NT2/D1 (cell line): ENCODE measurements at places on chromosomes 12 and 14.

DNA sequence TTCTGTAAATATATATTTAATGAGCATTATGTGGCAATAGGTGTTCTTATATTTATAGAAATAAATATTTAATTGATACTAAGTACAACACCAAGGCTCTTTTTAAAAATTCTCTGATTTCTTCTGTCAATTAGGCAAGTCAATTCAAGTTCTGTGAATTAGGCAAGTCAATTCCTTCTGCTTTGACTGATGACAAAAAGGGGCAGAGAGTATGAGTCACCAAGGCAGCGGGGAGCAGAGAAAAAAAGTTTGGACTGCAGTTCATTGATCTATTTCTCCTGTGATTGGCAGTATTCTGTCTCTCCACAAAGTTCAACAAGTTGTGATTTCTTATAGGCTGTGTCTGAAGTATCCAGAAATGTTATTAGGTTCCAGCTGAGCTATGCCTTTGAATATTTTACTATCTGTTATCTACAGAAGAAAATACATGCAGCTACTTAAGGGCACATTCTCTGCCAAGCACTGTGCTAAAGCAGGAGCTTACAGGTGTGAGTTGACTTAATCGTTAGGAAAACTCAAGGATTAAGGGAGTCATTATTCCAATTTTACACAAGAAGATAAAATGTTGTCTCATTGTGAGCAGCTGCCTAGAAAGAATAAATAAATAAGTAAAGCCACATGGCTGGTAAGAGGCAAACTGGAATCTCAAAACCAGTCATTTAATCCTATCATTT lies 206.4 kb upstream of the ALG10B start:
- DNase-seq: peak; percentile 15

GRCh38 chr12:113075137-113075683 lies 18.7 kb downstream of the DTX1 start:
- no peak for DNase-seq

- peak; percentile 44 for DNase-seq
Observed at GRCh38 chr12:121334513-121335343, 17.5 kb downstream of the ANAPC5 start.

DNA sequence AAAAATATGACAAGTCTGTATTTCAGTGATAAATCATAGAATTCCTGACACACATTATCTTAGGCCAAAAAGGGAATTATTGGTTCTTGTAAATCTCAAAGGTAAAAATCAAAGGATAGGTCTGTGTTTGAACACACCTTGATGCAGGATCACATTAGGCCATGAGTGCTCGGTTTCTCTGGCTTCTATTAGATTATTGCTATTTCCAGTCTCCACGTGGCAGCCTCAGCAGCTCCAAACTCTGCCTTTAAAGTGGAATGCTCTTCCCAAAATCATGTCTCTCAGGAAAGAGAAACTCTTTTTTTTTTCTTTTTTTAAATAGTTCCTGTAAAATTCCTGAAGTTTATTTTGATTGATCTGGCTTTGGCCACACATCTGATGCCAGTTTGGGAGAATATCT lies 105.6 kb upstream of the FRMD6 start:
- no peak for DNase-seq

DNA sequence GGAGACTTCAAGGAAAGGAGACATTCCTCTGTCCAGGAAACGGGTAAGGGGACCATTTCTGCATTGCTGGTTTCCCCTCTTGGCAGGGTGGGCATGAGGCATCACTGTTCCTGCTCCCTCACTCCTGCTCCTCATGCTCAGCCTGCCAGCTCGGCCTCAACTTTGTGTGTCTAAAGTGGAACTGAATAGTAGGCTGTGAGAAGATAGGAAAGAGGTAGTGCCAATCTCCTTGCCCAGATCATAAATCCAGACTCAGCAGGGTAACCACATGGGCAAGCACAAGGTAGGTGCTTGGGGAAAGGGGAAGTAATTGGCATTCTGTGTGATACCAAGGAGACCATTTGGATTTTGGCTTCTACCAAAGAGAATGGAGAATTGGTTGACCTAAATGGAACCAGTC lies 2.6 kb downstream of the LTB4R start:
- DNase-seq: no peak

- no peak for DNase-seq
Observed at GRCh38 chr12:19872621-19873540, 433.6 kb downstream of the AEBP2 start.

- no peak for DNase-seq
Observed at GRCh38 chr12:85296362-85296761, 16.3 kb downstream of the ALX1 start.

DNA sequence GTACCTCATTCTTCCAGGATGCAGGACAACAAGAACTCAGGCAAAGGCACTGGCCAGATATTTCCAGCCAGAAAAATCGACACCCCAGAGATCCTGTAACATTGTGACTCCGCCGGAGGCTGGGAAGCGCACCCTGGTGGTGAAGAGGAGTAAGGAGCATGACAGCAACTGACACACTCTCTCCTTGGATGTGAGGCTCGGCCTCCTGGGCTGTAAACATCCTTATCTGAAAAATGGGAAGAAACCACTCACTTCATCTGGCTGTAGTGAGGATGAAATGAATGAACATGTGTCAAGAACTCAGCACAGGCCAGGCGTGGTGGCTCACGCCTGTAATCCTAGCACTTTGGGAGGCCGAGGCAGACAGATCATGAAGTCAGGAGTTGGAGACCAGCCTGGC lies 27.5 kb downstream of the TCHP start:
- DNase-seq: peak; percentile 16

GRCh38 chr12:6945613-6946012 lies 1.8 kb downstream of the C12orf57 start:
- DNase-seq: no peak

DNA sequence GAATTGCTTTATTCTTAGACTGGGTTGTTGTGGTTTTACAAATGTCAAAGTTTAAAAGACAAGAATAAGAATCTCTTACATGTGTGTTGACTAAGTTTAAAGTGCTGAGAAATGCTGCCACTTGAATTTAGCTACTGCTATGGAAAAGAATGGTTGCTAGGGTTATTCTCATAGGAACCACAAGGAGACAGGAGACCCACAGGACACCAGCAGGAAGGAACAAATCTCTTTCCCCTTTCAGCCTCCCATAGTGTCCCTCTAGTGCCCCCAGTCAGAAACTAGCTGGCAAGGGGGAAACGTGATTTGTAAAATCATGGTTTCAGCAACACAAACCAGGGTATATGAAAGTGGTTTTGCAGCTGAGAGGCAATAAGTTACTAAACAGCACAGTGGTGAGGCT lies 102.7 kb downstream of the ST8SIA1 start:
- DNase-seq: no peak

GRCh38 chr12:9334041-9334692 lies 126.0 kb upstream of the PZP start:
- no peak for DNase-seq

GRCh38 chr12:112005419-112006395 lies 7.3 kb downstream of the TMEM116 start:
- no peak for DNase-seq

GRCh38 chr14:45400509-45400908 lies 147.5 kb upstream of the MIS18BP1 start:
- DNase-seq: no peak

- DNase-seq: no peak
Observed at GRCh38 chr12:130701402-130701744, 14.7 kb downstream of the RIMBP2 start.

- peak; percentile 56 for DNase-seq
Observed at GRCh38 chr12:53952871-53953734, 1.6 kb upstream of the HOXC12 start.

- DNase-seq: no peak
Observed at GRCh38 chr12:75561921-75562320, 50.5 kb upstream of the KRR1 start.

- no peak for DNase-seq
Observed at GRCh38 chr14:24264298-24264697, 1.3 kb upstream of the TGM1 start.

GRCh38 chr12:47268501-47269454 lies 189.0 kb upstream of the AMIGO2 start:
- no peak for DNase-seq
